ENCODE measurements at places on chromosomes 16 and 17.

DNA sequence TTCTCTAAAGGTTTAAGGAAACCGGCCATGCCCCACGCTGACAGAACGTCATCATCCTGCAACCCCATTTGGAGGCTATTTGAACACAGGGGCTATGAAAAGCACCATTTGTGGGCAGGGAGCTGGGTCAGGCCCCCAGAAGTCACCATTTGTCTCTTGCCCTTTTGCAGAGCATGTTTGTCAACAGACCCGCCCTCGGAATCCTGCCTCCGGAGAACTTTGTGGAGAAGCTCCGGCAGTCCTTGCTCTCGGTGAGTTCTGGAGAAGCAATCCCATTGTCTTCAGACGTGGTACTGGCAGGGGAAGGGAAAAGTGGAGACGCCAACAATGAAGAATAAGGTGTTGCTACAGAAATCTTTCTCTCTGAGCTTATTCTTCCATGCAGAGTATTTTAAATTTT lies 33.5 kb downstream of the TMEM186 start:
- no peak for DNase-seq

- no peak for DNase-seq
These were observed 1.9 kb downstream of the C1QTNF8 start for GRCh38 chr16:1094124-1094479.

DNA sequence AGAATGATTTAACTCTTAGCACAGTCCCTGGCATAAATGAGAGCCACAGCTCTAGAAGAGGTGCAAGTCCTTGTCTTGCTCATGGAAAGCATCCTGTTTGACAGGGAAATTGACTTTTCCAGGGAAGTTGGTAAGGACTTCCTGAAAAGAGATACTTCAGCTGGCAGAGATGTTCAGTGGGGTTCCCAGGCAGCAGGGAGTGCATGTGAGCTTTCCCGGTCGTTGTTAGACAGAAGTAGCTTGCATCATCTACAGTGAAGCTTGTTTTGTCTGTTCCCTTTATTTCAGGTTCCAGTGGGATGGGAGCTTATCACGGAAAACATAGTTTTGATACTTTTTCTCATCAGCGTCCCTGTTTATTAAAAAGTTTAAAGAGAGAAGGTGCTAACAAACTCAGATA lies 22.9 kb downstream of the ALDH3A2 start:
- DNase-seq, result no peak

DNA sequence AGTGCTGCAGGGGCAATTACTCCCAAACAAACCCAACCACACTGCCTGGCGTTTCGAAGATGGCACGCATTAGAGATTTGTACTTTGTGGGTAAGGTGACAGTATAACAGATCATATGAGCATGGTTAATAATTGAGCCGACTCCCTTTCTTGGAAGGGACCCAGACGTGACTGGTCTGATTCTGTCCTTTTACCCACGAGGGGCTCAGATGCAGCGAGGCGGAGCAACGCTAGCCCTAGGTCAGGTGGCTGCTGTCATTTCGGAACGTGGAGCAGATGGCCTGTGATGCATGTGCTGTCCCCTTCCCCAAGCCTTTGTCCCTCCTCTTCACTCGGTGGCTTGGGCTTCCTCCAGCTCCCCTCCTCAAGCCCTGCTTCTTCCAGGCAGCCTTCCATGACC lies 84.2 kb downstream of the SNX29 start:
- DNase-seq, result no peak

DNA sequence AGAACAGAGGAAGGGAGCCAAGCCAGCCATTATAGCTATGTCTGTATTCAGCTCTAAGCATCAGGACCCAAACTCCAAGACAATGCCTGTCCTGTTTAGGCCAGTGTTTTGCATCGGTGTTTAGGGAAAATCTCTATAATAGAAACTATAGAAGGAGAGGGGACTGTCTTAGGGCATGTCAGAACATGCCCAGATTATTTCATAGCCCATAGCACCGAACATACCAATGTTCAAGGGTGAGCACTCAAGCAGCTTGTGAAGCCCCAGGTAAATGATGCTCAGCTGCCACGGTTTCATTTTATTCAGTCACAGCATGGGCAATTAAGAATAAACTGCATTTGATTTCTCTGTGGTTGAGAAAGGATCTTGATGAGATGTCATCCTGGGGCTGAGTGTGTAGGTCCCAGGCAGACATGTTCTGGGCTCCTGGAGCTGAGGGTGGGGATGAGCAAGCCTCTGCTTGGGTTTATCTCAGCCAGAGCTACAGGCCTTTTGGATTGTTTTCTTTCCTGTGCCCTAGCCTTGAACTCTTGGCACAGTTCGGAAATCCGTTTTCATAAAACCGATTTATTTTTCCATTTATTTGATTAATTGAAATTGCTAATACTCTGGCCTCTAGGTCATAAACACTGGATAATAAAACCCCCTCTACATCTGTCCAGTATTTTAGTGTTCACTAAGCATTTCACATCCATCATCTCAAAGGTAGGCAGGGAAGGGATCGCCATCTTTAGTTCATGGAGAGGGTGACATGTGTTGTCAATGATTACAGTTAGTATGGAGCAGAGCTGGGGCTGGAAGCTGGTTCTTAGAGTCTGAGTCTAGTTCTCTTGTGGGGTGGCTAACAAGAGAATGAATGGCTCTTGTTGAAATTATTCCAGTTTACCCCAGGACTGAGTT lies 290.7 kb upstream of the ASIC2 start:
- no peak for DNase-seq

- no peak for DNase-seq
These were observed 5.3 kb downstream of the EIF4A3 start for GRCh38 chr17:80141463-80142165.

GRCh38 chr17:48278760-48279491 lies 151.1 kb downstream of the SKAP1 start:
- no peak for DNase-seq

- no peak for DNase-seq
These were observed 16.0 kb upstream of the SOX9 start for GRCh38 chr17:72104863-72105234.

GRCh38 chr16:5500526-5500925 lies 402.9 kb upstream of the EEF2KMT start:
- DNase-seq, result no peak

DNA sequence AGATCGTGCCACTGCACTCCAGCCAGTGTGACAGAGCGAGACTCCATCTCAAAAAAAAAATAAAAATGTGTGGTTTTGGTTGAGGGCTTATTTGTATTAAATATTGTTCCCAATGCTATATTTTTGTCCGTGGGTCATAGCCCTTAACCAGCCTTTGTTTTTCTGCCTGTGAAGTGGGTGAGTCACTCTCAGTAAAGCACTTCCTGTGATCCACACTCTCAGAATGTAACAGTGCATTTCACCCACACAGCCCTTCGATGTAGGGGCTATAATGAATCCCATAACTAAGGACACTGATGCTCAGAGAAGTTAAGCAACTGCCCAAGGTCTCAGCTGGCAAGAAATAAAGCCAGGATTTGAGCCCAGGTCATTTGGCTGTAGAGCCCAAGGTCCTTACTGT lies 34.7 kb upstream of the POLR3E start:
- no peak for DNase-seq

- no peak for DNase-seq
These were observed 133.9 kb downstream of the SPACA3 start for GRCh38 chr17:33125552-33125950.

GRCh38 chr17:57762452-57763395 lies 17.6 kb upstream of the CCDC182 start:
- DNase-seq, result no peak

GRCh38 chr16:87496447-87496801 lies 3.6 kb upstream of the ZCCHC14 start:
- DNase-seq, result no peak

- no peak for DNase-seq
These were observed 31.2 kb upstream of the BCAR1 start for GRCh38 chr16:75282466-75283281.

- no peak for DNase-seq
These were observed 58.5 kb upstream of the CREBBP start for GRCh38 chr16:3938843-3939624.

DNA sequence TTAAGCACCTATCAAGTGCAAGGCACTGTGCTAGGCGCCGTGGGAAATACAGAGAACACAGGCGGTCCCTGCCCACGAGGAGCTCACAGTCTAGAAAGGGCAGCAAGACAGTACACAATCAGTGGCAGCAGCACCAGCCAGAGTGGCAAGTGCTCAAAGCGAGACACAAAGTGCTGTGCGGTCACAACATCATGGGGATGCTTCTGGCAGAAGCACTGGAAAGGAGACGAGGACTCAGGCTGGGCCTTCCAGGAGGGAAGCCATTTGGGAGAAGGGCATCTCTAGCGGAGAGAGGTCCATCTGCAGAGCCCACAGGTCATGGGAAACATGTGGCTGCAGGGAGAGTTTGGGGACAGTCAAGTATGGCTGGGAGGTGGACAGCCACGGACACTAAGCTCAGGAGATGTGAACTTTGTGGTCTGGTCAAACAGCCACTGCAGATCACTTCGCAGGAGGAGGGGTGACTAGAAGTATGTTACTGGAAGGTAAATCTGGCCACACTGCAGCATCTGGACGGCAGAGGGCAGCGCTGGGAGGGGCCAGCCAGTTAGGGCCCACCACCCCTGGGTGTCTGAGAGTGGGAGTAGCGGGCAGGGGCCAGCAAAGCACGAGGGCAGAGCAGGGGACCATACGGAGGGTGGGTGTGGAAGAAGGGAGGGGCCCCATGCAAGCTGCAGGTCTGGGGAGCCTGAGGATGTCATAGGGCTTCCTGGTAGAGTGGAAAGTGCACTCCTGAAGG lies 71.1 kb downstream of the N4BP1 start:
- no peak for DNase-seq

- DNase-seq, result no peak
These were observed 136.0 kb upstream of the IRX3 start for GRCh38 chr16:54422569-54422978.

GRCh38 chr17:47883589-47884426 lies 12.2 kb upstream of the SP2 start:
- DNase-seq, result no peak

DNA sequence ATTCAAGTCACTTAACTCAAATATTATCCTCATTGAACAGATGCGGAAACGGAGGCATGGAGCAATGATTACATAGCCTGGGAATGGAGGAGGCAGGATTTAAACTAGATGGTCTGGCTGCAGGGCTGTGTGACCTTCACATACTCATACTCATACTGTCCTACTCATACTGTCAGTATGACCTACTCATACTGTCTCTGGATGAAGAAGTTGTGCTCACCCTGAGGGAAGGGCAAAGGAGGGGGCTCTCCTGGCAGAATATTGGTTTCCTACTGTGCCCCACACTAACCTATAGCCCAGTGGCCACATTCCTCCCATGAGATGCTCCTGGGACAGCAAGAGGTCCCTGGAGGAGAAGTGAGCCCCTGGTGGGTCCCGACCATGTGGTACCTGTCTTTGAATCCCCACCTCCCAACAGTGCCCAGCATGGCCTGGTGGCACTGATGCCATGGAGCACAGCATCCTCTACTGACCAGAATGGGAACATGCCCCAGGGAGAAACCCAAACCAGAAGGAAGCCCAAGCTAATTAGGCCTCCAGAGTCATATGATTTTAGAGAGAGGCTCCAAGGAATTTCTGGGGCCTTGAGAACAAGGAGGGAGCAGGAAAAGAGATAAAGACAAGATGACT lies 197.3 kb upstream of the SDK2 start:
- DNase-seq, result no peak

DNA sequence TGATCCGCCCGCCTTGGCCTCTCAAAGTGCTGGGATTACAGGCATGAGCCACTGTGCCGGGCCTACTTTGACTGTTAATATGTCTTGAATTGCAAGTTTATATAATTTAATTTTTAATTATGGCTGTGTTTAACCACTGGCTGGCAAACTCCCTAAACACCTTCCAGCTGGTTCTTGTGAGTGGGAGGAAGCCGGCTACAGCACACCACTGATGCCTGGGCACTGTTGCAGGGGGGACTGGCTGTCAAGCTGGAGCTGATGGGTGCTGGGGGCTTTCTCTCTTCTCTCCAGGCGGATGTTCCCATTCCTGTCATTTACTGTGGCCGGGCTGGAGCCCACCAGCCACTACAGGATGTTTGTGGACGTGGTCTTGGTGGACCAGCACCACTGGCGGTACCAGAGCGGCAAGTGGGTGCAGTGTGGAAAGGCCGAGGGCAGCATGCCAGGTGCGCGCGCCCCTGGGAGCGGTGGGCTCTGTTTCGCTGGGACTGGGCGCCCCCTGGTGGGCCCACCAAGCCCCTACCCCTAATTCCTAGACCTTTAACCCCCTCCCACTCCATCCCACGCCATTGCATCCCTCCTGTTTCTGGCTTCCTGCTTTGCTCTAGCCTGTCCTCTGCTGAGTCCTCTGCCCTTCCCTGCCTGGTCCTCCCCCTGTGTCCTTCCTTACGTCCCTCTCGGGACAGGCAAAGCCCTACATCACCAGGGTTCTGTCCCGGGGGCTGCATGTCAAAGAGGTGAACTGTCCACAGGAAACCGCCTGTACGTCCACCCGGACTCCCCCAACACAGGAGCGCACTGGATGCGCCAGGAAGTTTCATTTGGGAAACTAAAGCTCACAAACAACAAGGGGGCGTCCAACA lies 9.5 kb downstream of the TBX21 start:
- DNase-seq, result no peak

GRCh38 chr17:8375738-8376259 lies 705 bp downstream of the KRABD2 start:
- no peak for DNase-seq

GRCh38 chr17:68249354-68249765 lies 1.5 kb downstream of the AMZ2 start:
- DNase-seq, result no peak

DNA sequence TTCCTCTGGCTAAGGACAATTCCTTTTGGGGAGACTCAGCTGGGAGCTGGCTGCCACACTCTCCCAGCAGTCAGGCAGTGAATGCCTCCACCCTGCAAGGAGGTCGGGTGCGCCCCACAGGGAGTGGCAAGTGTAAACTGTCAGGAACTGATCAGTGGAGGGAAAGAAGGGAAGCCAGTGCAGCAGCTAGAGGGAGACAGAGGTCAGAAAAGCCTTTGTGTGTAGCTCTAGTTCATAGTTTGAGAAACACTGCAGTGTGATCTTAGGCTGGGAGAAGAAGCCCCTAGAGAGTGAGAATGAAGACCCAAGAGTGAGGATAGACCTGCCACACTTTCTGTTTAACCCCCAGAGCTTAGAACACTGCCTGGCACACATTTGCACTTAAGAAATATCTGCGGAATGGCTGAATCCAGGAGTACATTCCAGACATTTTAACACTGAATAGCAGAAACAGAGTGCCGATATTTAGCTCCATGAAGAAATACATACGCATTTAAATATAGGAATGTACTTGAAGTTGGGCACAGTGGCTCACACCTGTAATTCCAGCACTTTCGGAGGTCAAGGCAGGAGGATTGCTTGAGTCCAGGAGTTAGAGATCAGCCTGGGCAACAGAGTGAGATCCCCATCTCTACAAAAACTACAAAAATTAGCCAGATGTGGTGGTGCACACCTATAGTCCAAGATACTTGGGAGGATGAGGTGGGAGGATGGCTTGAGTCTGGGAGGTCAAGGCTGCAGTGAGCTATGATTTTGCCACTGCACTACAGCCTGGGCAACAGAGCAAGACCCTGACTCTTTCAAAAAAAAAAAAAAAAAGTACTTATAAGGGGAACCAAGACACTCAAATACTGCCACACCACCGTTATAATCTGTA lies 11.1 kb upstream of the SLC5A11 start:
- DNase-seq, result no peak

Data from amygdala (tissue), 56 donors.